Left hindlimb (tissue), 1 donor: ENCODE measurements at places on chromosomes 1 and 21.

GRCh38 chr1:168608796-168609715 lies 32.7 kb downstream of the XCL1 start:
- DNase-seq, result peak; percentile 72

- DNase-seq, result peak; percentile 63
These were observed 37.2 kb upstream of the IPO9 start for GRCh38 chr1:201791779-201792173.

GRCh38 chr1:185694081-185694480 lies 40.1 kb upstream of the HMCN1 start:
- no peak for DNase-seq

GRCh38 chr1:181514298-181515290 lies 31.3 kb downstream of the CACNA1E start:
- no peak for DNase-seq

GRCh38 chr1:171158096-171158495 lies 27.0 kb upstream of the FMO2 start:
- DNase-seq, result no peak

- no peak for DNase-seq
These were observed 190.9 kb upstream of the ADGRL4 start for GRCh38 chr1:79197421-79197820.

- DNase-seq, result no peak
These were observed 50.3 kb downstream of the MCOLN2 start for GRCh38 chr1:84946631-84947030.

DNA sequence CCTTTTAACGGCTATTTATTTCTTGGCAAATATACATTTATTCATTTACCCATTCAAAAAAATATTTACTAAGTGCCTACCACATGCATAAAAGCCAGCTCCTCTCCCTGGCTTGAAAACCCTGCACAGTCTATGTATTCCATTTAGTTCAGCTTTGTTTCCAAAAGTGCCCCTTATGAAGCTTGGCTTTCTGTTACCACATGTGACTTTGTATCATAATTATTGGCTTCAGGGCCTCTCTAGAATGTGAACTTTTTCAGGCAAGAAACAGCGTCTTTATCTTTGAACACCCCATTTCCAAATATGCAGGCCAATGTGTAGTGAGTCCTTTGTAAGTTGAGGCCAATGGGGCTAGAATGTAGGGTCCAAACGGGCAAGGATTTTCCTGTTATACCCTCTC lies 69.4 kb downstream of the CACHD1 start:
- DNase-seq, result no peak

GRCh38 chr1:22791831-22792347 lies 81.2 kb downstream of the EPHB2 start:
- peak; percentile 88 for DNase-seq

- no peak for DNase-seq
These were observed 7.7 kb downstream of the C1orf226 start for GRCh38 chr1:162389021-162389818.

DNA sequence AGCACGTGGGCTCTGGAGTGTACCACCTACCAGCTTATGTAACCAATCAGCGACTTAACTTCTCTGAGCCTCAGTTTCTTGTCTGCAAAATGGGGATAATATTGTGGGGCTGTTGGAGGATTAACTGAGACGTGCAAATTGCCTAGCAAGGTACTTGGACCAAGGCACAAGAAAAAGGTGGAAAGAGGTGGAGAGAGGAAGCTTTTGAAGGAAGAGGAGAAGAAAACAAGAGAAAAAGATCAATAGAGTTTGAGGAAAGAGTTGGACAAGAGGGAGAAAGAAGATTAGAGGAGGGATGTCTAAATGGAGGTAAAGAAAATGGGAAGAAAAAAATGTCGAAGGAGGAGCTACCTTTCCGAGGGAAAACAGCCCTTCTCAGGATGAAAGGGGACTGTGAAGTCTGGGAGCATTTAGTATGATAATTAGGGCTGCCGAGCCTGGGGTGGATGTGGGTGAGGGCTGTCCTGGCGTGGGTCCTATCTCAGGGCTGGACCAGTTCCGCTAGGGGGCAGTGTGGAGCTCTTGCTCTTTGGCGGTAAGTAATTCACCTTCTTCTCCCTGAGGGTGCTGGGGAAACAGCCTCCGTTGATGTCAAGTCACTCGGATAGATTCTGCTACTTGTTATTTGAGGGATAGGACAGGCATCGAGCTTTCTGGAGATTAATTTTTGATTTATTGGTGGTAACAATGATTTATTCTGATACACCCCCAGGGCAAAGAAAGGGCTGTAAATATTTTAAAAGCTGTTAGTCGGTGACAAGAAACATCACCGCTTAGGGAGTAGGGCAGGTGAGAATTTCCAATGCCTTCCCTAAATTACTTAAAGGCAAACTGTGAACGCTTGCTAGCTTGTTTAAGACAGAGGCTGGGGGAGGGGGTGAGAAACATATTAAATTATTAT lies 79.0 kb upstream of the NFASC start:
- DNase-seq, result no peak

- DNase-seq, result no peak
These were observed 61.2 kb upstream of the ABCG1 start for GRCh38 chr21:42157606-42158310.

GRCh38 chr1:83692524-83693381 lies 306.2 kb downstream of the TTLL7 start:
- peak; percentile 32 for DNase-seq

- no peak for DNase-seq
These were observed 82.9 kb downstream of the LHX4 start for GRCh38 chr1:180312926-180313325.

DNA sequence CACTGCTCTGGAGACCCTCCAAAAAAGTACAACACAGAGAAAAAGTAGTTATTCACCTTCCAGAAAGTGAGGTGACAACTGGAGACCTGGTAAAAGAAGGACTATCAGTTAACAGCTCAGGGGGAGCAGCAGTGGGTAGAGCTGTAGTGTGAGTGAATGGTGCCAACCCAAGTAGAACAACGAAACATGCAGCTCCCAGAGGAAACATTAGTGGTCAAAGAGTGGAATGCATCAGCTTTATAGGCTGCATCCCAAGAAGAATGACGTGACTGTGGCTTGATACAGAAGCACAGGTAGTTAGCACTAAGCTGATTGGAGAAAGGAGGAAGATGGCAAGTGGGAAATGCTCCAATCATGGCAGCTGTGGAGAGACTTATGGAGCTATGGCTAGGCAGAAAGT lies 275.7 kb upstream of the CAMK1G start:
- DNase-seq, result no peak

DNA sequence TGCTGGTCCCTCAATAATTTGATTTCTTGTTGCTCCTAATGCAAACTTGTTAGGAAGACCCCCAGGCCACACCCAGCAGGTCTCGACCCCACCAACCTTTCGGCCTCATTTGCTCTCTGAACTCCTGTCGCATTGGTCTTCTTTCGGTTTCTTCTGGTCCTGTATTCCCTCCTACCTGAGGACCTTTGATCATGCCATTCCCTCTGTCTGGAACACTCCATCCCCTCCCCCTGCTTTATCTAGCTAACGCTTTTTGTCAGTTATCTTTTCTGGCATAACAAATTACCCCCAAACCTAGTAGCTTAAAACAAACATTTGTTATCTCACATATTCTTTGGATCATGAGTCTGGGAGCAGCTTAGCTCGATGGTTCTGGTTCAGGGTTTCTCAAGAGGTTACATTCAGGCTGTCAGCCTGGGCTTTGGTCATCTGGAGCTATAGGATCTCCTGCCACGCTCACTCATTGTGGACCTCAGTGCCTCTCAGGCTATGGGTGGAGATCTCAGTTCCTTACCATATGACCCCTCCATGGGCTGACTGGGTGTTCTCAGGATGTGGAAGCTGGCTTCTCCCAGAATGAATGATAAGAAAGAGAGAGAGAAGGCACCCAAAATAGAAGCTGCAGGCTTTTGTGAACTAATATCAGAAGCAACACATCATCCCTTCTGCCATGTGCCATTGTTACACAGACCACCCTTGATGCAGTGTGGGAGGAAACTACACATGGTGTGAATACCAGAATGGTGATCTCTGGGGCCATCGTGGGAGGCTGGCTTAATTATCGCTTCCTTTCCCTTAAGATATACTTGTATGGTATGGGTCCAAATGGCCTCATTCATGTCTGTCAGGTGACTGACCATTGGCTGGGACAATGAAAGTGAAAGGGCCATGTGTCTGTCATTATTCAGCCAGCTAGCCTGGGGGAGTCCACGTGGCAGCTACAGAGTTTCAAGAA lies 29.1 kb upstream of the BCAR3 start:
- no peak for DNase-seq

DNA sequence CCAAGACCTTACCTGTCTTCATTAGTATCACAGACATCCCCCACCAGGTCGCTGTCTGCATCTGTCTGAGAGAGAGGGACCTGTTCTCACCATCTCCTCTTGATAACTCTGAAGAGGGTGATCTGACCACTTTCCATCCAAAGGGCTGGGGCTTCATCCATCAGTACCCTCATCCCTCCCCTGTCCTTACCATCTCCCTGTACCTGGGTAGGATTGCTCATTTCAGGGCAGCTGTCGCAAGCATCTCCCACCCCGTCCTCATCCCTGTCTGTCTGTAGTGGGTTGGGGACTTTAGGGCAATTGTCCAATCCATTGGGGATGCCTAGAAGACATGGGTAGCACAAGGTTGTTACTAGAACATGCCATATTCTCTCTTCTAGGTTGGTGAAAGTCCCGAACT lies 7.9 kb downstream of the THBS3 start:
- no peak for DNase-seq

GRCh38 chr1:26607186-26607585 lies 77.6 kb downstream of the RPS6KA1 start:
- DNase-seq, result no peak

GRCh38 chr1:5385096-5385799 lies 607.0 kb downstream of the NPHP4 start:
- no peak for DNase-seq

GRCh38 chr1:96747565-96747964 lies 26.0 kb downstream of the PTBP2 start:
- no peak for DNase-seq

DNA sequence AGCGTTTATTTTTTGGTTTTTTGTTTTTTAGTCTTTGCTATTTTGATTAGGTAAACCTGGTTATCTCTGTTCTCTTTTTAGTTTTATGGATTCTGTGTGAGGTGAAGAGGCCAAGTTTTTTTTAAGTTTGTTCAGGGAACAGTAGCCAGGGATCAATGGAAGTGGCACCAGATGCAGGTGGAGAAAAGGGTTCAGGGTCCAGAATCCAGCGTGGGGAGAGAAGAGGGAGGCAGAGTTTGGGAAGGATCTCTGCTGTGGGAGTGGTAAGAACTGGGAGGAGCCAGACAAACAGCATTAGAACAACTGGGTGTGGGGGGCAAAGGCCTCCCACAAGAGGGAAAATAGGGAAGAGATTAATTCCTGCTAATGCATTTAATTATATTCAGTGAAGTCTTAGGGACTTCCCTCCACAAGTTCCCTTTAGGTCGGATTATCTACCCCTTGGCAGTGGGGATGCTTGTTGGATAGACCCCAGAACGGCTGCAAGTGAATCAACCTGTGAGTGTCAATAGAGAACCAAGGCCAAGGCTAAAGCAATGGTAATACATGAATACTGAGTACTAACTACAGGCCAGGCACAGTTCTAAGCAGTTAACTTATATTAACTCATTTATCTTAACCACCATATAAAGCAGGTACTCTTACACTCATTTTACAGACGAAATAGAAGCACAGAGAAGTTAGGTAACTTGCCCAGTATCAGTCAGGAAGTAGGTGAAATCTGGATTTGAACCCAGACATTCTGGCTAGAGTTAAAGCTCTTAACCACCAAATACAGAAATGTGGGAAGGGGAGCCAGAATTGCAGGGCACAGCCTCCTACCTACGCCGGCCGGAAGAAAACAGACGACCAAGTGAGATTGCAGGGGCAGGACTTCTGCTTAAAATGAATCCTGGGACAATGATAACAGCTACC lies 498 bp downstream of the GNAT2 start:
- no peak for DNase-seq

GRCh38 chr21:29096218-29097015 lies 23.0 kb upstream of the CCT8 start:
- no peak for DNase-seq

GRCh38 chr1:198664068-198664788 lies 25.4 kb downstream of the PTPRC start:
- no peak for DNase-seq

- no peak for DNase-seq
These were observed 28.6 kb upstream of the ZNF496 start for GRCh38 chr1:247360116-247360898.

GRCh38 chr1:13930151-13930550 lies 230.2 kb downstream of the PRDM2 start:
- no peak for DNase-seq

DNA sequence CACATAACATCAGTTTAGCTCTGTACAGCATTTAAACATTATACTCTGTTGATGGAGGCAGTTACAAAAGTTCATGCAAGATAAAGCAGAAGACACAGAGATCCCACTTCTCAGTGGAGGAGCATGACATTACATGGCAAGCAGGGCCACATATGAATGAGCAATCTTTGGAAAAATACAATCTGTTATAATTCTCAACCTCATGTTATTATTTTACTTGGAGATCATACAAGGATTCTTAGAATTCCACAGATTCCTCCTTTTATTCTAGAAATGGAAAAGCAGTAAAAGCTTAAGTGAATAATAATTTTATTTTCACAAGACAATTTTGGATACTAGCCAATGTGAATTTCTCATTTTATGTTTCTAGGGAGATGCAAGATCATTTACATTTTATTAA lies 66.6 kb downstream of the IFI44 start:
- no peak for DNase-seq

DNA sequence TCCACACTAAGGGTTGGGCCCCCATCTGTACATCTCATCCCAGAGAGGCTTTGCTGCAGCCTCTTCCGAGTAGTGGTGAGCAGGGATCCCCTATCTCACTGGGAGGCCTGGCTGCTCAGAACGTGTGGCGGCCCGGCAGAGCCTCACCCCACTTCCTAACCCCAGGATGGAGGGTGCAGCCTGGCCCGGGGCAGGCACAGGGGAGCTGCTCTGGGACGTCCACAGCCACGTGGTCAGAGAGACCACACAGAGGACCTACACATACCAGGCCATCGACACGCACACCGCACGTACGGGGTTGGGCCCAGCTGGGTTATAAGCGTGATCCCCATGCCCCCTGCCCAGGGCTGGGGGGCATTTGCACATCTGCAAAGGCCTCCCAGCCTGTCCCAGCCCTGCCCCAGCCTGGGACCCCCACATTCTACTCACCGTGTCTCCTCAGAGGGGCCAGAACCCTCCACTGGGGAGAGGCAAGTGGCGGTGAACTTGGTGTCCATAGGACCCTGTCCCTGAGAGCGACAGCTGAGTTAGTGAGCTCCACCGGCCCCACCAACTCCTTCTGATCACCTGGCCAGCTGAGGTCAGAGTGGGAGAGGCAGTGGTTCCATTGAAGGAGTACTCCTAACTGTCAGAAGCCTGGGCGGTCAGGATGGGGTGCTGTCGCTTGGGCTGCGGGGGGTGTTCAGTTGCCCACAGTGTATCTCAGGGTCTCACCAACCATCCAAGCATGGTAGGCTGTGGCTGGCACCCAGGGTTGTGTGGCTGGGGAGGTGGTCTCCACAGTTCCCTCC lies 41.2 kb downstream of the TRIM11 start:
- DNase-seq, result peak; percentile 15

GRCh38 chr1:3019007-3019515 lies 2.2 kb upstream of the ACTRT2 start:
- peak; percentile 18 for DNase-seq

- DNase-seq, result no peak
These were observed 32.0 kb downstream of the PTAFR start for GRCh38 chr1:28144203-28145135.
